ENCODE measurements at places on chromosomes 5 and 9.
A peak's percentile ranks its signal among the peaks of the same experiment; 100 is the strongest.

- peak; percentile 96 for DNase-seq
These were observed 128.3 kb downstream of the SLF1 start for GRCh38 chr5:94746731-94747124.

DNA sequence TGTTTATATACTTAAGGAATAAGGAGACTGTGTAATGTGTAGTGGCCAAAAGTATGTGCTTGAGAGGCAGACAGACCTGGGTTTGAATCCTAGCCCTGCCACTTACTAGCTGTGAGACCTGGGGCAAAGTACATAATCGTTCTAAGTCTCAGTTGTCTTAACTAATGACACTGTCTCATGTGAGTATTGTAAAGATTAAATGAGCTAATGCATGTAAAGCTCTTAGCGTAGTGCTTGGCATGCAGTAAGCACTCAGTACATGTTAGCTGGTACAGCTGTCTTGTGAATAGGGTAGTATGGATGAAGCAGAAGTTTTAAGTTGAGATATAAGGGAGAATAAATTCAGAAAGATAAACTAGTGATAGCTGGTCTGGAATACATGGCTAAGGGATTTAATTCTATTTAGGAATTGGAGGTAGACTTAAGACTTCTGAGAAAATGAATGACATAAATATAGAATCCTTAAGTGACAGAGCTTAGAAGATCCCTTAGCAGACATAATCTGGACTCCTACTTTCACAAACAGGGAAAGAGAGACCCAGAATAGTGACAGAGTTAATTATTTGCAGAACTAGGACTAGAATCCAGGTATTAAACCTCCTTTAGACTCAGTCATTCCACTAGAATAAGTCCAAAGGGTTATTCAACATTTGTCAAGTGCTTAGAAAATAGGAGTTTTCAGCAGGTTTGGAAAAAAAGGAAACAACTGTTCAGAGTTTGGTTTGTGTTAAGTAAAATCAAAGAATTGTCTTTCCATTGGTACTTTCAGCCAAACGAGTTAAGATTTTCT lies 13.1 kb downstream of the GPR21 start:
- no peak for DNase-seq

DNA sequence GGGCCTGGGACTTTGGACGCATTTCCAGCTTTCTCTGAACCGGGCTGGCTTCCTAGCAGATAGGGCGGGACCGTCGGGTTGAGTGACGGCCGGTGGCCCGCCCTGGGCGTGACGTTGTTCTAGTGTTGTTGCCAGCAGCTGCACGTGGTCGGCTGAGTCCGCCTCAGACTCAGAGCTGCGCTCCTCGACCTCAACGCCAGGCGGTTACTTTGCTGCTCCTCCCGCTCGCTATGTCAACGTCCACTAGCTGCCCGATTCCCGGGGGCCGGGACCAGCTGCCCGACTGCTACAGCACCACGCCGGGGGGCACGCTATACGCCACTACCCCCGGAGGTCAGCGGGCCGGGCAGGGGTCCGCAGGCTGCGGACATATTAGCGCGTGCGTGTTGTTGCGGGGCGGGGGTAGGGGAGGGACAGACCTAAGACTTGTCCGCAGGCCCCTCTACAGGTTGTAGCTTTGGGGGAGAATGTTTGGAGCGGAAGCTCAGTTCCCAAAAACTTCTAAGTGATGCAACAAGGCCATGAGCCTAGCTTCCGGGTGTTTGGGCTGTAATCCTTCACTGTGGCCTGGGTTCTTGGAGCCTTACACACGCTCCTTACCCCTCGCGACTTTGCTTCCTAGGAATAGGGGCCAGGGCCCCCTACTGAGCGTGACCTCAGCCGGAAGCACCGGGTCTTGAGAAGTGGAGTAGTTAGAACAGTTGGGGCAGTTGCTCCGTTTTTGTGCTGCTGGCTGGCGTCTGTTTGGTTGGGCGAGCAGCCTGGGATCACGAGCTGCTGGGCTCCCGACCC lies at the start of gene EIF4EBP3:
Gene EIF4EBP3 (plus strand): TSS at position 155 of the 792 bp plus-strand sequence. CDS start 76 bp downstream, at position 231.
- peak; percentile 95 for DNase-seq

DNA sequence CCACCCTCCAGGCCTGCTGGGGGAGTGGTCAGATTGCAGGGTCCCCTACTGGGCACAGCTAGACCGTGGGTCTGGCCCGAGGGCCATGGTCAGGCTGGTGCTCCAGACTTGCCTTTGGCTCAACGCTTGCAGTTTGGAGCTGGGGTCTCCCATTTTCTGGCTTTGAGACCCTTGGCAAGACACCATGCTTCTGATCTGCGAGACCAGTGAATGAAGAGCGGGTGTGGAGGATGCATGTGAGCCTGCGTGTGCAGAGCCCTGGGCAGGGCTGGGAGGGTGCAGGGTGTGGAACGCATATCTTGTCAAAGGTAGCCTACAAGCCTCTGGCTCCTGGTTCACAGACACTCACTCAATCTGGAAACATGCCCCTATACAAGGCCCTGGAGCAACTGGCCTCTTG lies 6.1 kb upstream of the MRNIP start:
- DNase-seq: no peak

DNA sequence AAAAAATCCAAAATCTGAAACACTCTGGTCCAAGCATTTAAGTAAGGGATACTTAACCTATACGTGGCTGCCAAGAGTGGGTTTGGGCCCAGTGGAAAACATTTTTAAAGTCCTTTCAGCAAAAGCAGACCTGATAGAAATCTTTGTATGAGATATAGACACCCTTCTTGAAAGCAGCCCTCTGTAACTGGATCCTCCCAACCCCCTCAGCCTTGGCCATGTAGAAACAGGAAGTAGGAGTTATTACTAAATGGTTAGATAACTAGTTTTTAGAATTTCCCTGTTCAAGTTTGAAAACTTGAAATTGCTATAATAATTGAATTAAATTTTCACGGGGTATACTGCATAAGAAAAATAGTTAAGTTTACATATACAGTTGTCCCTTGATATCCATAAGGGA lies 111.3 kb upstream of the PCA3 start:
- DNase-seq: peak; percentile 83

DNA sequence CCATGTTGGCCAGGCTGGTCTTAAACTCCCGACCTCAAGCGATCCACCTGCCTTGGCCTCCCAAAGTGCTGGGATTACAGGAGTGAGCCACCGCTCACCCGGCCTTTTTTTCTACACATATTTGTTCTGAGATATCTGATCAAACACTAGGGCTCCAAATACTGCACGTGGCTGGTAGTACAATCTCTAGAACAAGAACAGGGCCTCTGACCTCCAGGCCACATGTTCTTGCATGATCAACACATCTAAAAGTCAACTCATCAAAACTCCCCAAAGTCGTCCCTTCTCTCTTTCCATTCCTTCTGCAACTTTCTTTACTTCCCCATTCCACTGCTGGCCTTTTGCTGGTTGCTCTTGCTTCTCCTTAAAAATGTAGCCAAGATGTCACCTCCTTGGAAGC lies 113.3 kb upstream of the LHFPL2 start:
- DNase-seq: no peak

DNA sequence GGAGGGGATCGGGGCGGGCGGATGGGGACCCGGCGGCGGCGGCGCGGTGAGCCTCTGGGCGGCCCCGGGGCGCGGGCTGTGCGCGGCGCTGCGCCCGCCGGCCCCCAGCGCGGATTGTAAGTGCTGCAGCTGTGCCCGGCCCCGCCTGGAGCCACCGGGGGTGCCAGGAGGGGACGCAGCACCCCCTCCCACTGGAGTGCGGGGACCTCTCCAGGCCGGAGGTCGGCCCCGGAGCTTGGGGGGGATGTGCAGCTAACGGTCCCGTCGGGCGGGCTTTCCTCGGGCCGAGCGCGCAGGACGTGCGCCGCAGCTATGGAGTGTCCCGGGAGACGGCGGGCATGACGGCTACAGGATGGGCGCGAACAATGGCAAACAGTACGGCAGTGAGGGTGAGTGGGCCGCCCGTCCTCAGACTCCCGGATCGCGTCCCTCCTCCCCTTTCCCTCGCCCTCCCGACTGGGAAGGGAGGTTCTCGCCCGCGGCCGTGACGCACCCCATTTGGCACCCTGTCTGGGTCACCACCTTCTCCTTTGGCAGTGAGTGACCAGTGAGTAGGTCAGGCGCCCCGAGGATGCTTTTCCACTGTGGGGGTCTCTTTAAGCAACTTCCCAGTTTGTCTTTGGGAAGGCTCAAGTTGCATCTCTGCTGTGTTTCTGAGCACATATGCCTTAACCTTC lies 483 bp downstream of the FBXL7 start:
- no peak for DNase-seq

- DNase-seq: no peak
These were observed 60.1 kb downstream of the LMX1B start for GRCh38 chr9:126673689-126674364.

- peak; percentile 4 for DNase-seq
These were observed 52.0 kb upstream of the SNCAIP start for GRCh38 chr5:122259995-122260394.
